MCF 10A (cell line): ENCODE measurements at places on chromosomes 4 and X. TPM values are rescaled to one million over a fixed set of nuclear protein-coding genes. Genes with fewer than 3 reads are reported as not detected.

The UGT2B7 gene
- total RNA-seq = not detected in 2 replicates

The NAT8L gene
- 0.79 and 0.93 TPM in 2 replicates for total RNA-seq

The PWWP3B gene
- total RNA-seq = 0.10 and 0.26 TPM in 2 replicates

The NAA11 gene
- not detected in 2 replicates for total RNA-seq

The HPRT1 gene
- total RNA-seq = 48.4 and 49.1 TPM in 2 replicates

The MAMLD1 gene
- 1.7 and 1.9 TPM in 2 replicates for total RNA-seq

The HTRA3 gene
- total RNA-seq = not detected in 2 replicates

The UCP1 gene
- total RNA-seq = not detected in 2 replicates

The SMIM31 gene
- not detected in 2 replicates for total RNA-seq

The IL13RA2 gene
- total RNA-seq = 0.23 and 0.54 TPM in 2 replicates

The GABRG1 gene
- total RNA-seq = not detected in 2 replicates

The ZNF157 gene
- total RNA-seq = not detected in 2 replicates

The SGMS2 gene
- 77.8 and 85.3 TPM in 2 replicates for total RNA-seq

The UGT2B11 gene
- not detected in 2 replicates for total RNA-seq

The MAGEB17 gene
- not detected in 2 replicates for total RNA-seq

The VAMP7 gene
- total RNA-seq = 44.6 and 46.1 TPM in 2 replicates

The GSX2 gene
- total RNA-seq = not detected in 2 replicates

The GPR82 gene
- not detected in 2 replicates for total RNA-seq

The TGIF2LX gene
- total RNA-seq = not detected in 2 replicates

The JADE3 gene
- total RNA-seq = 7.8 and 9.4 TPM in 2 replicates

The SSX2B gene
- total RNA-seq = not detected in 2 replicates

The NDNF gene
- total RNA-seq = 0.42 TPM in 1 of 2 replicates, not detected in the other

The TCEAL5 gene
- total RNA-seq = not detected in 2 replicates
